HT-29 (cell line): ENCODE measurements at places on chromosomes 1 and 21. TPM values are rescaled to one million over a fixed set of nuclear protein-coding genes. Genes with fewer than 3 reads are reported as not detected.

- no peak for DNase-seq
These were observed 157.1 kb upstream of the SYT6 start for GRCh38 chr1:114310695-114311271.

- no peak for DNase-seq
These were observed 188.5 kb downstream of the TGFBR3 start for GRCh38 chr1:91697416-91697815.

DNA sequence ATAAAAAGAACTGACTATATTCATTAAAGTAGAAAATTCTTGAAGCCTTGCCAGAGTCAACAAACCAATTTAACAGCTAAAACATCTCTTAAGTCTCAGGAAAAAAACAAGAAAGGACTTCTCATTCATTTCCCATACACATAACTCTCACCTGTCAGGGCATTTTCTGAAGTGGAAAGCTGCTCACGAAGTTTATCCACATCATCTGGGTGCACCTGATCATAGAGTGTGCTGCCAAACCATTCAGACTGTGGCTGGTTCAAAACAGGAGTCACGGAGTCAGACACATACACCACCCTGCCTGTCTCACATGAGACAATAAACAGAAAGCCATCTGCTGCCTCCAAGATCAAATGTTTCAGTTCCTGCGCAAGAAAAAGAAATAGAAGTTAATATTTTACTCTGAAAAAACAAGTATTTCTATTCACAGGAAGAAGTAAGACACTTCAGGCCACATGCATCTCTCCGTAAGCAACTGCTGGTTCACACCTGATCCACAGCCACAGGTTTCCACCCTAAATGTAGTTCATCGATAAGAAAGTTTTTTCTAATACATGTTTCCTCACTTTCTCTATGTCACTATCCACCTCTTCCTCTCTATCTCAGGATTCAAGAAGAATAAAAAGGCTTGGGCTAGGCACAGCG, 28.2 kb upstream of the CTSK start:
- DNase-seq: peak; percentile 57

Gene LMOD1
- total RNA-seq: not detected in 2 replicates

Gene LAMTOR5
- 106 and 140 TPM in 2 replicates for total RNA-seq
